ENCODE measurements at places on chromosomes 11 and 22.
A peak's percentile ranks its signal among the peaks of the same experiment; 100 is the strongest.

GRCh38 chr11:65338676-65339075 lies 5.0 kb downstream of the DPF2 start:
- DNase-seq = no peak

DNA sequence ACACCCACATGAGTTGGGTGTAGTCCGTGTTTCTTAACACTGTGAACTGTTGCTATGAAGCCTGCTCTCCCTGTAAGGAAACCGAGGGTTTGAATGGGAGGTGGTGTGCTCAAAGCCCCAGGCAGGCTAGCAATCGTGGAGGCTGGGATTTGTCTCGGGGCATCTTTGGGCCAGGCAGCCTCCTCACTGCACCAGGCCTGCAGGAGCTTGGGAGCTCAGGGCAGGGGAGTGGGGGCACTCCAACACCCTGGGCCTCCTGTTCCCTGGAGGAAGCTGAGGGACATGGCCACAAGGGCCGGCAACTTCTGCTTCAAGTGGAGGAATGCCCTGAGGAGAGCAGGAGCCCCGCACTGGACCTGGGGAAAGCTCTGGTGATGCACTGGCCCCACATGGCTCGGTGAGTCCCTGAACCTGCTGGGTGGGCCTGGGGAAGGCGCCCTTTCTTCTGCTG lies 164.7 kb upstream of the B3GAT1 start:
- no peak for DNase-seq

DNA sequence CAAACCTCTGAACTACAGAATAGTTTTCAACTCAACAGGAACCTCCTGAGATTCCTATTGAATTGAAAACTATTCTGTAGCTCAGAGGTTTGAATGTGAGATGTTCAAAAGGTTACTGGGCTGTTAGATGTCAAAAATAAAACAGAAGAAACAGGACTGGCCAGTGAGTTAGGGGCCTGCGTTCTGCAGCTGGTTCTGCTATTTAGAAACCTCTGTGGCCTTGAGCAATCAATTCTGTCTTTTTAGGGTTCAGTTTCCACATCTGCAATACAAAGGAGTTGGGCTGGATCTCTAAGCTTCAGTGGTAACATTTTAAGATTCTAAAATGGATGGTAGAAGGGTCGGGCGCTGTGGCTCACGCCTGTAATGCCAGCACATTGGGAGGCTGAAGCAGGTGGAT lies 55.8 kb downstream of the CLMP start:
- no peak for DNase-seq

- no peak for DNase-seq
These were observed 39.6 kb downstream of the NARS2 start for GRCh38 chr11:78535027-78535426.

DNA sequence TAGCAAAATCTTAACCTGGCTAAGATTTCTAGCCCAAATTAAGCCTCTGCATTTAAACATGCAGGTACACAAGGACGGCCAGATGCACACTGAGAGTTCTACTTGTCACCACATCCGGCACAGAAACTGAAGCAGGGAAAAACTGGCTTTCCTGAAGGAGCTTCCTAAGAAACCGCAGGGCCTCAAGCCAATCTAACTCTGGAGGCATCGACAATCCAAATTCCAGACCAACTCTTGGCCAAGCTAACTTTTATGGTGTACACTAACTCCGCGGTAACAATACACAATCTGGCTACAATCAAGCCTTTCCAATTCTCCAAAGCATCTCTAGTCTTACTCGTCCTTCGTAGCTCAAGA lies 1.2 kb downstream of the MSANTD2 start:
- DNase-seq = peak; percentile 25

- DNase-seq = no peak
These were observed 74.1 kb upstream of the AMPD3 start for GRCh38 chr11:10380921-10381320.

- DNase-seq = peak; percentile 59
These were observed 25.8 kb downstream of the DDIAS start for GRCh38 chr11:82927264-82927880.

DNA sequence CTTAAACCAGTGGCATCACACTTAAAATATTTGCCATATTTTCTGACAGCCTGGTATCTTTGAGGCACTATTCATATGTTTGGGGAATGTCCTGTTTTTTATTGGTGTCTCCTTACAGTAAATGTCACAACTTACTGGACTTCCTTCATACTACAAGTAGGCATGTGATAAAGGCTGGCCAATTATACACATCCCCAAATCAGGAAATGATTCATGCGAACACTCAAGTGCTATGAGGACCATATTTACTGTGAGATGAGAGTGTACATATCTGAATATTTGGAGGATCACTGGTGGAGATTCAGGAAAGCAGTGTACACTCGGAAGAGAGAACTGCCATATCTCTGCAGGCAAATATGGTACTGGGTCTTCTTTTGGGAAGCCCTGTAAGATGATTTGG lies 913.8 kb upstream of the CHORDC1 start:
- no peak for DNase-seq

GRCh38 chr11:128939591-128939990 lies 3.1 kb downstream of the TP53AIP1 start:
- DNase-seq = no peak

GRCh38 chr11:74311352-74311926 lies at the start of gene P4HA3:
TSS of gene P4HA3 (minus strand) at chr11:74311640. CDS start at chr11:74311611, 29 bp downstream.
- DNase-seq = peak; percentile 74

- no peak for DNase-seq
These were observed 29.5 kb downstream of the DKK3 start for GRCh38 chr11:11978792-11979487.

DNA sequence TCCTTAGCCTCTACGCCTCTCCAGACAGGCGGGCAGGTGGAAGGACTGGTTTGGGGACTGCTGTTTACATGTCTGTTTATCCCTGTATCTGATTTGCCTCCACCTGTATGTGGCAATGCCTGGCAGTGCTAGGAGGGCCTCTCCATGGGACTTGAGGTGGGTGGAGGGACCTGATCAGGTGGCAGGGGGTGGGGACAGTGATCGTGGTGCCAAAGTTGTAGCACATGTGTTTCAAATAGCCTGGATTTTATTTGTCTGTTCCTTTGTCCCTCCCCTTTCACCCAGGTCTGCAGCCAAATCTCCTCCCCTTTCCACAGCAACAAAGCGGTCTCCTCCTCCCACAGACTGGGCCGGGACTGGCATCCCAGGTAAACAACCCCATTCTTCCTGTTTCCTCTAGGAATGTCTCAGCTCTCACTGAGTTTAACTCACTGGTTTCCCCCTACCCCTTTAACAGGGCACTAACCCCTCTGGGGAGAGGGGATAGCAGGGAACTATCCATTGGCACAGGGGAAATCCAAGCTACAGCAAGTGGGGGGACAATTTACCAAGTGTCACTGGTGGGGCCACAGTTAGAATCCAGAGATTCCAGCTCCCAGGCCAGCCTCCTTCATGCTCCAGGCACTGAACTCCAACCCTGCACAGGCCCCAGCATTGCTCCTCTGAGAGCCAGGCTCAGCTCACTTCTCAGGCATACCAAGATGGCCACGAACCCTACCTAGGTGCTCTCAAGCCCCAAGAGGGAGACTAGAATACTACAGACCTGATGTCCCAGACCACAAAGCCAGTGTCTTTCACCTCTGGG lies 22.9 kb upstream of the TLCD5 start:
- peak; percentile 49 for DNase-seq

- no peak for DNase-seq
These were observed 24.9 kb upstream of the CHKA start for GRCh38 chr11:68146010-68146540.

DNA sequence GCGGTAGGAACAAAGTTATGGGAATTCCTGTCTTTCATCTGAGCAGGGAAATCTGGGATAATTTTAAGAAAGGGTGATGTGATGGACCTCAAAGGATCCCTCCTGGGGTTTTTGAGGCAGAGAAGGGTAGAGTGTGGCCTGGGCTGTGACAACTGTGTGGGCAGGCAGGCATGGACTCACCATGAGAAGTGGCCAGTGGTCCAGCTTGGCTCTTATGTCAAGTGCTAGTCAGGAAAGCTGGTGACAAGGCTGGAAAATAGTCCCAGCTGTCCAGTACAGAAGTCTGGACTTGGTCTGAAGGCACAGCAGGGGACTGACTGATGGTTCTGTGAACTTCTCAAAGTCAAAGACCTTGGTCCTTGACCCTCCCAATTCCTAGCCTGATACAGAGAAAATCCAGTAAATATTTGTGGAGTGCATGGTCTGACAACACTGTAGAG lies 1.7 kb downstream of the PPFIBP2 start:
- no peak for DNase-seq

GRCh38 chr11:62577046-62577714 lies 3.5 kb upstream of the EEF1G start:
- DNase-seq = no peak

DNA sequence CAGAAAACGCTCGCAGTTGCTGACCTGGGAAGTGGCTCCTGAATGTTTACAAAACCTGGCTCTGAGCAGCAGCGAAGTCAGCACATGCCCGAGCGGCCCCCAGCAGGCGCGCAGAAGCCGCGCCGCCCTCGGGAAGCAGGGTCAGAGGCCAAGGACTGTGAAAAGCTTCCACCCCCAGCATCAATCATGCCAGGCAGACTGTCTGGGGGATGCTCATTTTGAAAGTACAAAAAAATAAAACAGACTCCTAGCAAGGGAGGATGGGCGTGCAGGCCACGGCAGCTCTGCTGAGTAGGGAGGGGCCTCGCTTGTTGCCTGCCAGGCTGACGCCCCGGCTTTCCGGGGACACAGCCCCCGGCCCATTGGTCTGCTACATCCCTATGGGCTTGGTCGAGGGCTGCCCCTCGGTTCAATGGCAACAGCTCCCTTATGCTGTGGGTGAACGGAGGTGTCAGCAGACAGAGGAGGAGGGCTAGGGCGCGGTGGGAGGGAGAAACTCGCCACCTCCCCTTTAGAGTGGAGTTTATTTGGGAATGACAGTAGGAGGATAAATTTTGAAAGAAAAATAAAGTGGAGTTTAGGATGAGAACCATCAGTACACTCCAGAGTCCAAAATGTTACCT lies 37.7 kb upstream of the GNB1L start:
- peak; percentile 16 for DNase-seq

GRCh38 chr11:123742724-123743120 lies 1.3 kb upstream of the ZNF202 start:
- DNase-seq = no peak

DNA sequence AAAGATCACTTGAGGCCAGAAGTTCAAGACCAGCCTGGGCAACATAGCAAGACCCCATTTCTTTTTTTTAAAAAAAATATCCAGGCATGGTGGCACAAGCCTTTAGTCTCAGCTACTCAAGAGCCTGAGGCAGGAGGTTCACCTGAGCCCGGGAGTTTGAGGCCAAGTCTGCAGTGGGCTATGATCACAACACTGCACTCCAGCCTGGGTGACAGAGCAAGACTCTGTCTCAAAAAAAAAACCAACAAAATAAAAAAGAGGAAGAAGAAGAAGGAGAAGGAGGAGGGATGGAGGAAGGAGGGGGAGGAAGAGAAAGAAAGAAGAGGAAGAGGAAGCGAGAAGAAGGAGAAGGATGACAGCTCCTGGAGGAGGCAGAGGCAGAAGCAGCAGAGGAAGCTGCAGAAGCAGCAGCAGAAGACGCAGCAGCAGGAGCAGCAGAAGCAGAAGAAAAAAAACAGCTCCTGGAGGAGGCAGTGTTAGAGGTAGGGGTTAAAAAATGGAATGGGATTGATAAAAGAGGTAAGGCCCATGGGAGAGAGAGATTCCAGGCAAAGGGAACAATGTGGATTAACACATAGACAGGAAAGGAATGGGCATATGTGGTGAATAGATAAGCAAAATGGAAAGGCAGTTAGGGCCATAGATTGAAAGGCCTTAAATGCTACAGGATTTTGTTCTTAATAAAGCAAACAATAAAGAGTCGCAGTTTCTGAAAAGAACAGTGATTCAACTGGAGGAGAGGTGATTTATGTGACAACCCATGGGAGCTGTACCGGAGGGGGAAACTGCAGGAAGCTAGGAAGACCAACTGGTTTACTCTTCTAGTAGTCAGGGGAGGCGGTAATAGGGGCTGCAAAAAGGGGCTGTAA lies 10.9 kb downstream of the PRCP start:
- DNase-seq = no peak

DNA sequence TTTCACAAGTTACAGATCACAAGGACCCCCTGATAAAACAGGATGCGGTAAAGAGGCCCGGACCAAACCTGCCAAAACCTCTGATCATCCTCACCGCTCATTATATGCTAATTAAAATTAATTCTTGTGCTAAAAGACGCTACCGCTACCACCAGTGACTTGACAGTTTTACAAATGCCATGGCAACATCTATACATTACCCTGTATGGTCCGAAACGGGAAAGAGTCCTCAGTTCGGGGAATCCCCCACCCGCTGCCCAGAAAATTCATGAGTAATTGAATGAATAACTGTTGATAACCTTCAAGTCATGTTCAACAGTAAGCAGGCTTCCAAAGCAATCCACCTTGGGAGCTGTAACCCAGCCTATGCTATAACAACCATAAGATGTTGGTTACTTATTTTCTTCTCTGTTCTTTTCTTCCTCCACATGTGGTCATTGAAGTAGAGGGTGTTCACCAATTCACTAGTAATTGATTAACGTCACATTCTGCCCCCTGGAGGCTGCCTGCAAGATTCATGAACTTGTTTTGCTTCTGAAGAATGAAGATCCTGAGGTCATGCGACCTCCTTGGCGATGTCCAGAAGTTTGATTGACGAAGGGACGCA lies 20.6 kb downstream of the APOBEC3H start:
- no peak for DNase-seq

- DNase-seq = no peak
These were observed 4.5 kb downstream of the MAPK8IP2 start for GRCh38 chr22:50605002-50605612.

DNA sequence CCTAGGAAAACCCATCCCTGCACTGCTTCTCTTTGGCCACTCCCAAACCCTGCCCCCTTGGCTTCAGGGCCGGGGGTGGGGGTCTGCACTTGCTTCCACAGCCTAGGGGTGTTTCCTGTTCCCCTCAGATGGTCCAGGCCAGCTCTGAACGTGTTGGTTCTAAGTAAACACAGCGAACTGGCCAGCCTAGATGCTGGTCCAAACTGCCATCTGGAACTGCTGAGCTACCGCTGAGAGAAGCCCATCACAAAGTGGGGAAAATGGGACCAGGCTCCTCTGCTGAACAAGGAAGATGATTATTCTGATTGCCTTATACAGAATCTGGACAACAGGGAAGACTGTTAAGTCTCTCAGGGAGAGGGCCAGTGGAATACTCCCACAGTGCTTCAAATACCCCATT lies 23.5 kb upstream of the YPEL1 start:
- no peak for DNase-seq

GRCh38 chr11:108558222-108558621 lies 35.3 kb downstream of the EXPH5 start:
- no peak for DNase-seq

GRCh38 chr11:9576701-9577381 lies 3.4 kb downstream of the WEE1 start:
- DNase-seq = no peak

DNA sequence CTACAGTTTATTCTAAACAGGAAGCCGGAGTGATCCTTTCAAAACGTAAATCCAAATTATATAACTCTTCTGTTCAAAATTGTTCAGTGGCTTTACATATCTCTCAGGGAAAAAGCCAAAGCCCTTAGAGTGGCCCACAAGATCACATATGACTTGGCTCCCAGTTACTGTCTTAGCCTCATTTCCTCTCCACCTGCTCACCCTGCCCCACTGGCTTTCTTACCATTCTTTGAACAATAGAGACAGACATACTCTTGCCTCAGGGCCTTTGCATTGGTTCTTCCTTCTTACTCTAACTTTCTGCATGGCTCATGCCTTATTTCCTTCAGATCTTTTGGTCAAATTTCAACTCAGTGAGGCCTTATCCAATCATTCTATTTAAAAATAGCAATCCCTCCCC lies 52.1 kb downstream of the STIM1 start:
- DNase-seq = no peak

Measured in RWPE1 (cell line).